ENCODE measurements at places on chromosomes 2 and 18.

DNA sequence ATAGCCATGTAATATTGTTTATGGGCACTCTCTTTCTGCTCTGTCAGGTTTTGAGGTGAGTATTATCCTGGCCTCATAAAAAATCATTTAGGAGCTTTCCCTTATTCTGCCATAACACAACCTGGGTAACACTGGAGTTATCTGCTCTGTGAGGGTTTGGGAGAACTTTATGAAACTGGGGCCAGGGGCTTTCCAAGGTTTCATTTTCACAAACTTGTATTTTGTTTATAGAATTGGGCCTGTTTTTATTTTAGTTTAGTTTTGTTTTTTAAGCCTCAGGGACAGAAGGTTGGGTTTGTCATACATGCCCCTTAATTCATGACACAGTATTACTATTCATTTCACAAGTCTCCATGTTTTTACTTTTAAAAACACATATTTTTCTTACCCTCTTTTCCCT is 83.5 kb downstream of the IRS1 start:
- DNase-seq: no peak

- DNase-seq: no peak
These were observed 1045.8 kb downstream of the CNTNAP5 start for GRCh38 chr2:125070726-125071505.

GRCh38 chr2:71804281-71804751 is 343.3 kb downstream of the CYP26B1 start:
- no peak for DNase-seq

DNA sequence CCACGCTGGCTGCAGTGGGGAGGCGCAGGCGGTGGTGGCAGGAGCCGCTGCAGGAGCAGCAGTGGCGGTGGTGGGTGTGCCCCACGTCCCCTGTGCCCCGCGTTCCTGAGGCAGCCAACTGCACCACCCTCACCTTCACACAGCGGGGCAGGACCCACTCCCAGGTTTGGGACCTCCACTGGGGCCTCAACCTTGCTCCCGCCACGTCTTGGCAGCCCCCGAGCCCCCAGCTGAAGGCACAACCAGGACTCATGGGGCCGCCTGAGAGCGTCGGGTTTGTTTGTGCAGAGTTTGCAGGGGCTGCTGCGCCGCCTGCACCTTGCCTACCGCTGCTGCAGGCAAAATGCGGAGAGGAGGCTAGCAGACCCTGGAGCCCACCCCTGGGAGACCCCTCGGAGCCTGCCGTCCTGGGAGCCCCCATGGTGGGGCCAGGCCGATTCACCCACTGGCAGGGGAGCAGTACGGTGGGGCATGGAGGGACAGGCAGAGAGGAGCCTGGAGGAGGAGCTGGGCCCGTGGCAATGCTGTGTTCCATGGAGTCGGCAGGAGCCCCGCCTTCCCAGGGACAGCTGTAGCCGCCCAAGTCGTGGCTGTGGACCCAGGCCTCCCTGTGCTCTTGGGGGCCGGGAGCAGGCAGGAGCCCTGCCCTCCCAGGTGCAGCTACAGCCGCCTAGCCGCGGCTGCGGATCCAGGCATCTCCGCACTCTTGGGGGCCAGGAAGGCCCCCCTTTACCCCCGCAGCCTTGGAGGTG is 14.7 kb upstream of the EML6 start:
- peak; percentile 88 for DNase-seq

DNA sequence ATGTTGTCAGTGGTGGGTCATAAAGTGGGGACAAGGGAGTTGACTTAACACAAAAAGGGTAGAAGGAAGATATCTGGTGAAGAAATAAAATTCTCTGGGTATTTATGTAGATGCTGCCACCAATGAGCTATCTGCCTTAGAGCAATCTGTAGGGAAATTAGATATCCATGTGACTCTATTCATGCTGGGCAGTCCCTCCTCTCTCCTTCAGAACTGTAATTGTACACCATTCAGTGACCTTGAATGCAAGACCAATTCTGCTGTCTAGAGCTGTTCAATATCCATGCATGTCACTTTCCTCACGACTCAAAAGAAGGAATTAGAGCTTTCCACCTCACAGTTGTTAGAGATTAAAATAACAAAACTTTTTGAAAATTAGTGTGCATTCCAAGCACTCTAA is 28.6 kb upstream of the TDRD15 start:
- no peak for DNase-seq
